ENCODE measurements at places on chromosomes 6 and 20.

DNA sequence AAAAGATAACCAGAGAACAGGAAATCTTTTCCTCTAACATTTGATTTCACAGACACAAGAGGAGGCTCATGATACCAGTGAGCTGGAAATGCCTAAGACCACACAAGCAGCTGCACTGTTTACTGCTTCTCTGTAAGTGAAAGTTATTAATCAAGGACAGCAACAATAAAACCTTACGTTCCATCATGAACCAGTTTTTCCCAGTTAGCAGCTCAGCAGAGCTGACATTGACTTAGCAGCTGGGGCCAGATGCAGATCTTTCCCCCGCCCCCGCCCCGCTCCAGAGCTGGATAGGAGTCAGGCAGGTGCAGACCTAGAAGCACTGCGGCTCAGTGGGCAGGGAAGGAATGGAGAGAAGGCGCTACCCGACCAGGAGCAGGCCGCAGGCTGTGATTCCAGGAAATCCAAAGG lies 275.2 kb downstream of the GMDS start:
- peak; percentile 37 for DNase-seq

GRCh38 chr20:51640743-51641142 lies 98.2 kb upstream of the NFATC2 start:
- DNase-seq, result no peak

DNA sequence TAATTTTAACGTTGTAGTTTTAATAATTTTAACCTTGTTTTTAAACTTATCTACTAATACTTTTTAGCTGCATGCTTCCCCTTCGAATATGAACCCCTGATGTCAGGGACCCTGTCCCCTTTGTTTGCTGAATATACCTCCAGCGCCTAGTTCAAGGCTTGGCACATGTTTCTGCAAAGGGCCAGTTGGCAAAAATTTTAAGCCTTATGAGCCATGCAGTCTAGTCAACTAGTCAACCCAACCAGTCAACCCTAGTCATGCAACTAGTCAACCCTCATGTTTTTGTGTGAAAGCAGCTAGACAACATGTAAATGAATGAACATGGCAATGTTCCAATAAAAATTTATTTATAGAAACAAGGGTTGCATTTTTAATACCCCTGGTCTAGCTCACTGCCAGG lies 119.8 kb downstream of the BCAS1 start:
- DNase-seq, result no peak

DNA sequence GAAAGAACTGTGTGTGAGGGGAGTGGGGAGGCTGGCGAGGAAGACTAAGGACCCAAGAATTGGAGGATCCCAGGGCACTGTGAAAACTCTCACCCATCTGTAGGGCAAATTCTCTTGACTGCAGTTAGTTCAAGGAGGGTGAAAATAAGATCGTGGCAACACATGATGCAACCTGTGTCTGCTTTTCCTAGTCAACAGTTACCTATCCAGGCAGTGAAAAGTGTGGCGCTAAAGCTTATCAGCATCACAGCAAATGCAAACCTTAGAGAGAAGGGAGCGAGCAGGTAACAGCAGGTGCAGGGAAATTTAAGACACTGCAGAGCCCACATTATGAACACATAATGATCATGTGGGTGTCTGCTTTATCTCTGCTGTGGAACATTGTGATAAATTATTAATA lies 97.7 kb upstream of the SGK1 start:
- DNase-seq, result no peak

DNA sequence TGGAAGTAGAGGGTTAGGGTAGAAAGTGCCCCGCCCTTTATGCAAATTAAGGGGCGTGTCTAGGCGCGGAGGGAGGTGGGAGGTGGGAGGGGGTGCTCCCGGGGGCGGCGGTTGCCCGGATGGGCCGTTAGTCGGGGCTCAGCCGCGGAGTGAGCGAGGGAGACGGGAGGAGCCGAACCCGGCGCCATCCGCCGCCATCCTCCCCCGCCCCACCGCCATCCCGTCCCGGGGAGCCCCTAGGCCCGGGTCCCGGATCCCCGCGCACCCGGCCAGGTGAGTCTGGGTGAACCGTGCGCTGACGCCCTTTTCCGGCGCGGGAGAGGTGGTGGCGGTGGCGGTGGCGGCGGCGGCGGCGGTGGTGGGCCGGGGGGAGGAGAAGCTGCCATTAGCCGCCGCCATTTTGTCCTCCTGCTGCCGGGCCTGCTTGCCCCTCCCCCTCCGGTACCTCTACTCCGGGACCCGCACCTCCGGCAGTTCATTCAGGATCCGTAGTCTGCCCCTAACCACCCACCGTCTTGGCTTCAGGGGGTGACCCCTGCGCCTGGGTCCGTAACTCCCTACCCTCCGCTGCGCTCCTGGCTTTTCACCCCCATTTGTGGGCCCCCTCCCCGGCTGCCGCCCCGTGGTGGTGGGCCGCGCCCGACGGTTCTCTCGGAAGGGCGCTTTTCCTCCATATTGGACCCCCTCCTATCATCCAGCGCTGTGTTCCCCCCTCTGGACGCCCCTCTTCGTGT lies at the start of gene PRRC2A:
TSS of gene PRRC2A (plus strand) at position 130 of the 734 bp plus-strand sequence. CDS start 2,075 bp downstream, outside the sequence.
- DNase-seq, result peak; percentile 84

DNA sequence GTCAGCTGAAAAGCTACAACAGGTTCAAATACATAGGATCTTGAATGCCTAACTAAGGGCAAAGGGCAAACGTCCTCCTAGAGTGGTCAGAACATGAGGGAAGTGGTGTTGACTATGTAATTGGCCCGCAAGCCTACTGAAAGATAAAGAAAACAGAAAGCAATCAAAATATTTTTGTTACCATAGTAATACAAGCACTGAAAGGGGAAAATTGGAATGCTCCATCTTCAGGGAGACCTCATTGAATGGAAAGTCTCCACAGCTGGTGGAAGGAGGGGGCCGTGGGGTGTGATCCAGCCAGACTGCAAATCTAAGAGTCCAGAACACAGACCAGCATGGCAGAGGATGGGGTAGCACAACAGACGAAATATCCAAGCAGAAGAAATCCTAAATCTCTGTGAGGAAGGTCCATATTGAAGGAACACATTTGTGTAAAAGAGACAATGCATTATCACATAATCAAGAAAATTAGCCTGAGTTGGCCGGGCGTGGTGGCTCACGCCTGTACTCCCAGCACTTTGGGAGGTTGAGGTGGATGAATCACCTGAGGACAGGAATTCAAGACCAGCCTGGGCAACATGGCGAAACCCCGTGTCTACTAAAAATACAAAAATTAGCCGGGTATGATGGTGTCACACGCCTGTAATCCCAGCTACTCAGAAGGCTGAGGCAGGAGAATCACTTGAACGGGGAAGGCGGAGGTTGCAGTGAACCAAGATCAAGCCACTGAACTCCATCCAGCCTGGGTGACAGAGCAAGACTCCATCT lies 39.5 kb downstream of the MTFR2 start:
- no peak for DNase-seq

DNA sequence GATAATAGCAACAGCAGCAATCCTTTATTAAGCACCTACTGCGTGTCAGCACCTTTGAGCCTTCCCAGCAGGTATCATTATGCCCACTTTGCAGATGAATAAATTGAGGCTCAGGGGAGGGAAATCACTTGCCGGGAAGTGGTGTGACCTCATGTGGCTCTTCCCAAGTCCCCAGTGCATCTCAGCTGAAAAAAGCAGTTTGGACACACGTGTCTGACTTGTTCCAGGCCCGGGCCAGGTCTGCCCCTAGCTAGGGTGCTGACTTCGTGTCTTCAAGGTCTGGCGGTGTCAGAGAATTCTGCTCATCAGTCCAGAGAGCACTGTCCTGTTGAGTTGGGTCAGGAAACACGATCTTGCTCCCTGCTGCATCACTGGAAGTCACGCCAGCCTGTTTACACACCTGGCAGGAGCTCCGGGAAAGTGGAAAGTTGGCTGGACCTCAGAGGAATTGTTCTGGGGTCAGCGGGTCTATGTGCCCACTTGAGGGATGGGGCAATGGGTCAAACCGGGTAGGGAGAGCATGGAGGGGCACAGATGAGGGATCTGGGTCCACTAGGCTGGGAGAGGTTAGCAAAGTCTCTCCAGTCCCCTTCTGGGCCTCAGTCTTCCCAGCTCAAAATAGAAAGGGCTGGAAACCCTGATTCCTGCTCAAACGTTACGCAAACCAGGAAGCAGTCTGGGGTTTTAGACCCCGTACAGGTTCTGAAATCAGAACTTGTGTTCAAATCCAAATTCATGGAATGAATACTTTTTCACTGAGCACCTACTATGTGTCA lies 10.5 kb downstream of the SLC13A3 start:
- DNase-seq, result no peak

- no peak for DNase-seq
These were observed 67.9 kb downstream of the GCLC start for GRCh38 chr6:53476964-53477363.

- DNase-seq, result peak; percentile 54
These were observed 42.1 kb upstream of the CDH22 start for GRCh38 chr20:46350201-46350985.

DNA sequence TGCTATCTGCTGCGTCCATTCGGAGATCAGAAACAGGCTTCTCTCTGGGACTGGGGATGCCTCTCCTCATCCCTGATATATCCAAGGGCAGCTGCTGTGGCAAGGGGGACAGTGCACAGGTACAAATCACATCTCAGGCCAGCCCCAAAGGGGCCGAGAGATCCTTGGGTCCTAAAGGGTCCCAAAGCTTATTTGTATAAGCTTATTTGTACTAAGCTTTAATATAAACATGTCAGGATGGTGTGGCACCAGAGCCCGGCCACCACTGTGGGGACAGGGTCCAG lies 45.3 kb downstream of the FGD2 start:
- no peak for DNase-seq

Measured in GDM1 (cell line).